PC-3 (cell line): ENCODE measurements at places on chromosomes 3 and 15.

DNA sequence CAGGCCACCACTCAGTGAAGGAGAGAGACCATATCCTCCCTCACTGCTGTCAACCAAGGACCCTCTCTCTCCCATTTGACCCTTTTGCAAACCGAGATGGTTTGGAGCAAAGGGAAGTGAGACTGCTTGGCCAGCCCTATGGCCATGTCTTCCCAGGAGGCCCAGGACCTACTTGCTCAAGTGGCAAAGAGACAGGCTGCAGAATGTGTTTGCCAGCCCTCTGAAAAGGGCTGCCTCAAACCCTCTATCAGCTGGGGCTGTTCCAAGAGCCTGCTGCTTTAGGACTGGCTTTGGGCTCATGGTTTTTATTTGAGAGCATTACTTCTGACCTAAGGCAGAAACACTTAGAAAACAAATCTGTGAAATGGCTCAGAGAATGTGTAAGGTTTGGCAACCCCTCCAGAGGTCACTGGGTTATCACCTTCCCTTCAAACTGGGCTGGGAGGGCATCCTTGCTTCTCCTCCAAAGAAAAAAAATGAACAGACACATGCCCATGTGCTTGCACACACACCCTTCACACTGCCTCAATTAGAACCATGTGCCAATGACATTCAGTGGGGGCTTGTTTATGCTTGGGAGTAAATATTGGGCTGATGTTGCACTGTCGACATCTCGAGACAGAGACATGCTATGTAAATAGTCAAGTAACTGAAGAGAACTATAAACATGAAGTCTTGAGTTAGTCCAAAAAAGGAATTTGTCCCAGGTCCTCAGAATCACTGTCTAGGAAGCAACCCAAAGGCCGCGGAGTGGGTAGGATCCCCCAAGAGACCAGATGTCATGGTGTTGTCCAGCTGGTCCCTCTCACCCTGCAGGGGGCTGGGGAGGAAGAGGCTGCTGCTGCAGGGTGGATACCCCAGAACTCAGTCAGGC, 49.8 kb upstream of the CTDSPL start:
- no peaks in the 10 kb centered on the region for H3K36me3 ChIP-seq
- no peak overlapping the region for H3K27ac ChIP-seq
- no peaks in the 10 kb centered on the region for H3K4me1 ChIP-seq
- no peak for DNase-seq
- H3K4me3 ChIP-seq, result no peak overlapping the region

DNA sequence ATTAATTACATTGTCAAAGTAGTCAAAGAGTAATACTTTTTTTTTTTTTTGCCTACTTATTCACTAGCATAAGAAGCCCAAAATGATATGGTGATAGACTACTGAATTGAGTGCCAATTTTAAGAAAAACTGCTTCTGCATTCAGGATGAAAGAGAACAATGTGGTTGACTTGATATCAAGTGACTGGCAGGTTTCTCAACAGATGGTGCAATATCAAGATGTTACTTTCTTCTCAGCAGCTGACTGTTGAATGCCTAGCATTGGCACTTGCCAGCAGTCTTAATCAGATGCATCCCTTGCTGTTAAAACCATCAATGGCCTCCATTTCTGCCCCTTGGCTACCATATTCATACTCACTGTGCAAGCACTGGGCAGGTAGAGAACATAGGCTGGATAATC, 863.2 kb downstream of the GBE1 start:
- DNase-seq, result no peak
- H3K27me3 ChIP-seq, result no peaks in the 10 kb centered on the region
- no peak overlapping the region for H3K27ac ChIP-seq
- H3K4me1 ChIP-seq, result no peaks in the 10 kb centered on the region
- H3K4me3 ChIP-seq, result no peak overlapping the region

DNA sequence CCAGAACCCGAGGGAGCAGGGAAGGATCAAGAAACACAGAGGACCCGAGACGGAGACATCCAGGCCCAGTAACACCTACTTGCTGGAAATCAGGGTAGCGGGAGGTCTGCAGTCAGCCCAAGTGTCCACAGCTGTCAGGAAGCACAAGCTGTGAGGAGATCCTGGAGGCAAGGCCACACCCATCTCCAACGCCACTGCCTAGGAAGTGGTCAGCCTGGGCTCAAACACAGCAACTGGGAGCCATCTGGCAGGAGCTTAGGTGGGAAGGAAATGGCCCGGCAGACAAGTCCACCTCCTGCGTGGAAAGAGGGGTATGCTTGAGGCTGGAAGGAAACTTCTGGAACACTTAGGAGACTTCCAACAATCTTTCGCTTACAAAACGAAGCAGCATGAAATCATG, 407.1 kb downstream of the VPS13C start:
- H3K36me3 ChIP-seq, result no peaks in the 10 kb centered on the region
- no peak for DNase-seq
- H3K4me3 ChIP-seq, result no peak overlapping the region

- no peaks in the 10 kb centered on the region for H3K36me3 ChIP-seq
- H3K27ac ChIP-seq, result no peak overlapping the region
- no peaks in the 10 kb centered on the region for H3K4me1 ChIP-seq
- no peak for DNase-seq
These were observed 47.6 kb upstream of the CLSTN2 start for GRCh38 chr3:139887431-139887830.

DNA sequence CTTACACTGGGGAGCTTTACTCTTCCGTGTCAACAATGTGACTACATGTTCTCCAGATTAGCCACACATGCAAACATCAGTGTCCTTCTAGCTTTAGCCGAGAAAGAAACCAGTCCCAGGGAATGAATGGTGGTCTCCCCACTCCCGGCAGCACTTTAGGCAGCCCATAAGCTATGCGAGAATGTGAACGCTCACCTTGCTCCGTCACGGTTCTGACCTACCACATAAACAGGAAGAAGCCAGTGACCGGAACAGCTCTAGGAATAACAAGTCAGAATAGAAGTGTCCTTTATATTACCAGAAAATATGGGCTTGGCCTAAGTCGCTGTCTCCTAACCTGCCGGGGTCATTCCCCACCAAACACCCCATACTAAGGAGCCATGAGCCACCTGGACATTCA, 98.0 kb upstream of the ABHD17C start:
- H3K27ac ChIP-seq, result peak overlapping the region; percentile 91
- H3K36me3 ChIP-seq, result no peaks in the 10 kb centered on the region
- no peak overlapping the region for H3K4me3 ChIP-seq
- DNase-seq, result no peak
- H3K27me3 ChIP-seq, result no peaks in the 10 kb centered on the region

GRCh38 chr3:99114565-99115291, 213.2 kb upstream of the DCBLD2 start:
- H3K4me3 ChIP-seq, result no peak overlapping the region
- no peaks in the 10 kb centered on the region for H3K36me3 ChIP-seq

- H3K4me1 ChIP-seq, result 0 out of 2 replicates have a peak, but pooled peaks cover 1% of the 10 kb centered on the region
- H3K27ac ChIP-seq, result no peak overlapping the region
- no peak for DNase-seq
These were observed 467.5 kb downstream of the C3orf38 start for GRCh38 chr3:88617283-88617682.
